ENCODE measurements at places on chromosomes 2 and 18.

- DNase-seq, result no peak
Measured at GRCh38 chr2:191508738-191509137, 169.2 kb upstream of the NABP1 start.

- DNase-seq, result no peak
Measured at GRCh38 chr2:223068071-223068470, 16.1 kb downstream of the KCNE4 start.

GRCh38 chr2:106267997-106268396, 73.9 kb upstream of the UXS1 start:
- no peak for DNase-seq

DNA sequence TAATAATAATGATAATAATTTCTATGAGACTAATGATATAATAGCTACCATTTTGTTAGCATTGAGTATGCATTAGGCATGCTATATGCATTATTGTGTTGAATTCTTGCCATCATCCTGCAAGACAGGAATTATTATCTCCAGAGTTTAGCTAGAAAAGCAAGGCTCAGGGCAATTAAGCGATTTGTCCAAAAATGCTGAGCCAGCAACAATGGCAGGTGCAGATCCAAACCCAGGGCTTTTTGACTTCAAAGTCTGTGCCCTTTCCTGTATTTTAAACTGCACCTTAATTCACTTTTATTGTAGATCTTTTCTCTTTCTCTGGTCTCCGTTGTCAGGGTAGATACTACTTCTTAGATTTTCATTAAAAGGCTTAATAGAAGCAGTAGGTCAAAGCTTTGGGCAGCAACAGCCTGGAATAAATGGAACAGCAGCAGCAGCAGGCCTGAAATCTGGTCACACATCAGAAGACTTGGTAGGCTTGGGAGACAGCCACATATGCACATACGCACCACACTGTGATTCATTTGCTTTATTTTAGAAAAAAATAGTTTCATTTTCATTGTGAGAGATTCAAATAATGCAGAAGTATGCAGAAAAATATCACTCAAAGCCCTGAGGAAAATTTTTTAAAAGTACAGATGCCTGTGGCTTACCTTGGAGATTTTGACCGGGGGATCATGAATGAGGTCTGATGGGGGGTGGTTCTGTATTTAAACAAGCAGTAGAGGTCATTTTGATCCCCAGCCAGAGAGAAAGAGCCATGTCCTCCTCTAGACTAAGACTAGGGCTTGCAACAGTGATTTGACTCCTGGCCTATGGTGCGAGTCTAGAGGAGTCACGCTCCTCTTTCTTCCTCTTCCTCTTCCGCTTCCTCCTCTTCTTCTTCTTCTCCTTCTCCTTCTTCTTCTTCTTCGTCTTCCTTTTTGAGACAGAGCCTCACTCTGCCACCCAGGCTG, 455.7 kb downstream of the TSN start:
- no peak for DNase-seq

GRCh38 chr2:129877795-129878775, 101.4 kb upstream of the RAB6C start:
- DNase-seq, result no peak
